ENCODE measurements at places on chromosomes 6 and 20.

DNA sequence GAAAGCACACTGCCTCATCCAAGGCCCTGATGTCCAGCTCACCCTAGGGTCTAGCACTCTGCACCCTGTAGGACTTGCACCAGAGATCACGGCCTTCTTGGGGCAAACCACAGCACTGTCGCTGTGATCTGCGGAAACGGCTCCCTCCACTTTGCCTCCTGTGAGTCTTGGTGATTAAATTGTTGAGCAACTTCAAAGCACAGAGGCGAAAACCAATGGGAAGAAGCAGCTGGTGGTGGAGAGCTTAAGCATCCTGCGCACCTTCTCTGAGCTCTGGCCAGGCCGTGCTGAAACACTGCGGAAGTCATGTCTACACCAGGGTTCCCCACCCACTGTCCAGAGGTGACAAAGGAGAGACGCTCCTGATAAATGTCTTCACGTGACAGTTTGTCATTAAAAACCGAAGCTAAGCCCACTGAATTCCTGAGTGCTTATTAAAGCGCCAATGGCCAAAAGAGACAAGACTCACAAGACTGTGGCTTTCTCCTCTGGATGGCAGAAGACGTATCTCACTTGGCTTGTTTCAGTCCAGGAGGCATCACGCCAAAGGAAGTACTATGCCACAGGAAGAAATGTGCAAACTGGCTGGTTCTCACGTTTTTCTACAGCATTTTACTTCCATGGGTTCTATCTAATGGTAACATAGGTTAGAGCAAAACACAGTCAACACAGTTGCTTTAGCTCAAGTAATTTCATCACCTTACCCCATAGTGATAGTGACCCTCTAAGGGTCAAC is 3.1 kb downstream of the RAMACL start:
- DNase-seq: no peak

DNA sequence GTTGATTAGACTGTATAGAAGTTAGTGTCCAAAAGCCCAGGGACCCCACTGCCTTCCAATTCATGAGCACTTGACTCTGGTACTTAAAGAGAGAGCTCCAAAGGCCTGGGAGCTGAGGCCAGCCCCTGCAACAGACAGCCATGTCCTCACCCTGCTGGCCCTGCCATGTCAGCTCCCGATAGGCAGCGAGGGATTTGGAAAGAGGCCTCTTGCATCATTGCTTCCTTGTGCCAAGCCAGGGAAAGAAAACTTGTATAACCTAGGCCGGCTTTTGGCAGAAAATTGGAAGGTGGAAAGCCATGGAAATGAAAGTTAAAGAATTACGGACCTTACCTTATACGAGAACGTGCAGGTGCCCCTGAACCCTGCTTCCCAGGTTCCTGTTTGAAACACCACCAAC is 8.4 kb upstream of the PCK1 start:
- DNase-seq: no peak

GRCh38 chr6:12436683-12437082 is 146.5 kb downstream of the EDN1 start:
- DNase-seq: no peak

DNA sequence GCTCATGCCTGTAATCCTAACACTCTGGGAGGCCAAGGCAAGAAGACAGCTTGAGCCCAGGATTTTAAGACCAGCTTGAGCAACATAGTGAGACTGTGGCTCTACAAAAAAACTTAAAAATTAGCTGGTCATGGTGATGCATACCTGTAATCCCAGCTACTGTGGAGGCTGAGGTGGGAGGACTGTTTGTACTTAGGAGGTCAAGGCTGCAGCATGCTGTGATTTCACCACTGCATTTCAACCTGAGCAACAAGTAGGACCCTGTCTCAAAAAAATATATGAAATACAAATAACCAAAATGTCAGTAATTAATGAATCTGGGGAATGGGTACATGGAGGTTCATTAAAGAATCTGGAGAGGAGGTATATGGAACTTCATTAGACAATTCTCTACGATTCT is 9.9 kb downstream of the FKBP5 start:
- DNase-seq: no peak

DNA sequence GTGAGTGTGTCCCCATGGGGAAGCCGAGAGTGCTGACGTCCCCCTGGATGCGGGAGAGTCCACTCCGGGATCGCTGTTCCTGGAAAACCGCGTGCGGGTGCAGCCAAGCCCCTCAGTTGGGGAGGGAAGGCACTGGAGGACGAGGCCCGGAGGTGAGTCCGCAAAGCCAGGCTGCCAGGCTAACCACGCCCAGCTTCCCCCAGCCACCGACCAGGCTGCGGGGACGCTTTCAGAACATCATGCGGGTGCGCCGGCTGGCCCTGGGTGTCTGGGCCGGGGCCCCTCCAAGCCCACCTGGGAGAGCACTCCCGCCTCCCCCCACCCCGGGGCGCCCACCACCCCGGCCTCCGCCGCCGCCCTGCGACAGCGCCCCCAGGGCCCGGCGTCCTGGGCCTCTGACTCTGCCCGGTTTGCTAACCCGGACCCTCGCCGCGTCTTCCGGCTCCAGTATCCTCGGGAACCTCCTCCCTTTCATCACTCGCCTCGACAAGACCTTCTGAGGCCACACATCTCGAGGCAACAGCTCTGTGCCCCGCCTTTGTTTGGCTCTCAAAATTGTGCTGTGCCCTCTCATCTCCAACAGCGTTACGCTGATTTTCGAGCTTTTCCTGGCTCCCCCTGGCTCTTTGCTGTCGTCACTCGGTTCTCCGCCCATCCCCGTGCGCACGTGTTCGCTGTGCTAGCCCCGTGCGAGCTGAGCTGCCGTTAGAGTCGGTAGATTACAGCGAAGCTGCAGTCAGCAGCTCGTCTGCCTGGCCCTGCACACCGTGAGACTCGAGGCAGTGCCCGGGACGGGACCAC is 47.1 kb upstream of the ENTPD6 start:
- no peak for DNase-seq
